ENCODE measurements at places on chromosomes 6 and 20. TPM values are rescaled to one million over a fixed set of nuclear protein-coding genes. Genes with fewer than 3 reads are reported as not detected.

DNA sequence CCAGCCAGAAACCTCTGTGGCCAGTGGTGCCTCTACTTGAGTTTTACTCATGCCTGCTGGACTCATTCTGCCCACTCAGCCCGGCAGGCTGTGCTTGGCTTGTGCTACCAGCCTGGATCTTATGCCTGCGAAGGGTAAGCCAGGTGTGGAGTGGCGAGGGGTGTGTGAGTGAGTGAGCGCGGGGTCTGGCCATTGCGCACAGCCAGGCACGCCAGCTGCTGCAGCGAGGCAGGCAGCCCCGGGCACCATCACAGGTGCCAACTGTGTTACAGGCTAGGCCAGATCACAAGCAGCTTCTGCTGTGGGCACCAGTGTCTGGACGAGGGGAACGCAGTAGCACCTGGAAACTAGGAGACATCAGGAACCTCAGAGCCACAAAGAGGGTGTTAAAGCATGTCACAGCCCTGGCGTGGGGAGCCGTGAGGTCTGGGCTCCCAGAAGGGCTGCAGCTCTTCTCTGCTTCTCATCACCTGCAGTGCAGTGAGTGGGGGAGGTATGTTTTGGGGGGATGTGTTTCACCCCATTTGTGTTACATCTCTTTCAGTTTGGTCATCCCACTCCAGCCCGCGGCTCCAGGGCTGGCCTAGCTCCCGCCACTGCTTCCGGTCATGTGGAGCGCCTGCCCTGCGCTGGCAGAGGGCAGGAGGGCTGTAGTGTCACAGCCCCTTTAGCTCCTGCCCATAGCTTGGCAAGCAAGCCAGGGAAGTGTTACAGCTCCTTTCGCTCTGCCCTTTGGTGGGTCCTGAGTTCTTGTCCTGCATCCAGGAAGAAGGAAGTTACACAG, 379.7 kb upstream of the IMPG1 start:
- DNase-seq = no peak

The CDSN gene
- polyA plus RNA-seq = 0.11 TPM

- no peak for DNase-seq
Measured at GRCh38 chr6:128024046-128024445, 123.2 kb upstream of the THEMIS start.

The SALL4 gene
- polyA plus RNA-seq = 0.09 TPM

DNA sequence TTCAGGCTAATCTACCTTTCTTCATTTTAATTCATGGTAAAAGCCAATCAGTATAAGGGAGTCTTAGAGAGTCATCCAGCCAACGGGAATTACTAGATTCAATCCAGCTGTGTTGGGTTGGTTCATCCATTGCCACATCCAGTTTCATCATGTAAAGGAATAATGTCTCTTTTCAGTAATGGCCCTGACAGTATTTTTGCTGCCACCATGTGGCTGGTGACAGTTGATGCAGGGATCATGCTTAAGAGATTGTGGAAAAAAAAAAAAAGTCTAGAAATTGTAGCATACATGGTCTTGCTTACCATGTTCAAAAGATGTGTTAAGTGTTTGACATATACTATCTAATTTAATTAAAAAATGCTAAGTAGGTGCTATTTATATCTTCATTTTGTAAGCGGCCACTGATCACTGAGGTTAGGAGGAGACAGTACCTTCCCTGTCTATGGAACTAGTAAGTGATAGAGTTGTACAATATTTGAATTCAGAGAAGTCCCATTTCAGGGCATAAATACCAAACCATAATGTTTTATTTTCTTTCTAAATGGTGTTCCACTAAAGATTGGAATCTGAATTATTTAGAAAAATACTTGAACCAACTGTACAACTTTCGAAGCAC, 135.9 kb downstream of the KHDRBS2 start:
- DNase-seq = no peak

Measured in right cardiac atrium (tissue), 5 donors.